NCI-H460 (cell line): ENCODE measurements at places on chromosomes 1 and 21. TPM values are rescaled to one million over a fixed set of nuclear protein-coding genes. Genes with fewer than 3 reads are reported as not detected.

NTNG1 gene
- 0.27 TPM in 1 of 2 replicates, not detected in the other for total RNA-seq

DNA sequence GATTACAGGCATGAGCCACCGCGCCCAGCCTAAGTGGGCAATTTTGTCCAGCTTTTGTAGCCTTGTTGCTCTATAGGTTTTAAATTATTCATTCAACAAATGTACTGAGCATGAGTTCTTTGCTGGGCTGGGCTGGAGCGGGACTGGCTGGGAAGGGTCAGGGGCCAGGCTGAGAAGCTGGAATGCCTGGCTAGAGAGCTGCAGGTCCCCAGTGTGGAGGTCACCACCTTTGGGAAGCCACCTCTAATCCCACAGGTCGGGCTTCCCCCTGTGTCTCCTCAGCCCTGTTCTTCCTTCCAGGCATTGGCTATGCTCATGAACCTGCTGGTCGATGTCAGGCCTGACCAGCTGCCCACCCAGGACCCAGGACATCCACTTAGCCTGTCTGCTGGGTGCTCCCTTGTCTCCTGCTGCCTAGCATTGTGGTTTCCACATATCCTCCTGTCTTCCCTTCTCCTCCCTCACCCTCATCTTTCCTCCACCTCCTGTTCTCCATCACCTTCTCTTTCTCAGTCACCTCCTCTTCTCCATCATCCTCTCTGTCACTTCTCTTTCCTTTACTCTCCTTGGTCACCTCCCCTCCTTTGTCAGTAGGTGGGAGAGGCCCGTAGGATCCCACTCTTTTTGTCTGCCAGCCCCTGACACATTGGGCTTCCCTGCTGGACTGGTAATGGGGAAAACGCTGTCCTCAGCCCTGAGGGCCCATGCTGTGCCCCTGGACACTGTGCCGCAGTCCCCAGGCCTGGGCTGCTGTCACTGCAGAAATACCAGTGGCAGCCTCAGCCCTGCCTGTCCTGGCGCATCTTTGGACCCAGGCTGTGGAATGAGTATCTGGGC is 23.8 kb downstream of the SERINC2 start:
- no peak for DNase-seq

- DNase-seq = no peak
Measured at GRCh38 chr1:181044449-181044966, 10.7 kb downstream of the MR1 start.

GRCh38 chr1:93447481-93448291 is at the start of gene FNBP1L:
FNBP1L (plus strand) TSS chr1:93448118; CDS start chr1:93448282, 164 bp downstream.
- peak; percentile 60 for DNase-seq

- DNase-seq = no peak
Measured at GRCh38 chr1:59697150-59697800, 117.5 kb upstream of the HOOK1 start.

TSSK3 gene
- 0.57 and 0.98 TPM in 2 replicates for total RNA-seq

FCAMR gene
- not detected in 2 replicates for total RNA-seq

DNA sequence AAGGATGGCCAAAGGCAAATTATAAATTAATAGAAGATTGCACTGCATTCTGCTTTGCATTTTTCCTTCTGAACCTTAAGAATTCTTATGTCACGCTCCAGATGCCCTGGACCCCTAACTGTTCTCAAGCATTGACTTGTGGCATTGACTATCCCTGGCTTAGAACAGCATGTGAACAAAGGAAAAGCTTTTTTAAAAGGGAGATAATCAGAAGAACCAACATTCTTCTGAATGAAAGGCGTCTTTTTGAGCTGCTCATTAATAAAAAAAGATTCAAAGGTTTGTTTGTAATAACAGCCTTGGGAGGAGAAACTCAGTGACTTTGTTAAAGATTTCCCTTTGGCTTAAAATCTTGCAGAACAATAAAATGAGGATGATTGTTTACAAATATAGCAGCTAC is 105.5 kb downstream of the TNNI3K start:
- no peak for DNase-seq

DNA sequence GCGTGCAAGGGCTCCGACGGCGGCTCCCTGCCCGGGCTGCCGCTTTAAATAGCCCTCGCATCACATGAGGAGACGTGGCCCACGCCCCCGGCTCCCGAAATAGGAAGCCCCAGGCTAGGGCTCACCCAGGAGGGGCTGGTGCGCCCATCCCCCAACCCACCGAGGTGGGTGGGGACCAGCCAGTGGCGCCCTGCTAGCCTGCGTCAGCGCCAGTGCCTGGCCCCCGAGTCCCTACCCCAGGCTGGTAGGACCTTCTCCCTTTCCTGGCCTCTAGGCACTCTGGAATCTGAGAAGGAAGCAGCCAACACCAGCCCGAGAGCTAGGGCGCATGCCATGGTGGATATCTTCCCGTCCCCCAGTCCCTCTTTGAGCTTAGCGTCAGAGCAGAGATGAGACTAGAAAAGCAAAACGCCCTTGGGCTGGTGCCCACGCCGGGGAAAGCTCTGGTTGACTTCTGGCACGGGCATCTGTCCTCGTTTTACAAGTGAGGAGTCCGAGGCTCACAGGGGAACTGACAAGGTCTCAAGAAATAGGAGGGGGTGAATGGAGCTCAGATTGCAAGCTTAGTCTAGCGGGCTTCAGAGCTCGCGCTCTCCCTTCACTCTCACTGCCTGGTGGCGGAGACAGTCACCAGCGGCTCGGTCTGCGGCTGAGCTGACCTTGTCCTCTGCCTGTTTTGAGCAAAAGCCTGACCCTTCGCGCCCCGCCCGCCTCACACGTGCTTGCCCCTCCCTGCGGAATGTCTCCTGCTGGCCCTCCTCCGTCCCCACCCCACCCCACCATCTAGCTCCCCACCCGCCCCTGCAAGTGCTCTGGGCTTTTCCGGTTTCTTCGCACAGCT is at the start of gene FABP3:
Gene FABP3, minus strand, starts transcription at position 21 of the 841 bp plus-strand sequence. CDS start 62 bp downstream, outside the sequence.
- DNase-seq = no peak

FAAP20 gene
- total RNA-seq = 29.1 and 39.3 TPM in 2 replicates

AMY2A gene
- total RNA-seq = not detected in 2 replicates

GRCh38 chr1:213759359-213760181 is 228.2 kb upstream of the PROX1 start:
- no peak for DNase-seq

- DNase-seq = no peak
Measured at GRCh38 chr21:33339135-33339534, 14.4 kb downstream of the IFNAR1 start.

ANKRD35 gene
- not detected in 2 replicates for total RNA-seq

DNA sequence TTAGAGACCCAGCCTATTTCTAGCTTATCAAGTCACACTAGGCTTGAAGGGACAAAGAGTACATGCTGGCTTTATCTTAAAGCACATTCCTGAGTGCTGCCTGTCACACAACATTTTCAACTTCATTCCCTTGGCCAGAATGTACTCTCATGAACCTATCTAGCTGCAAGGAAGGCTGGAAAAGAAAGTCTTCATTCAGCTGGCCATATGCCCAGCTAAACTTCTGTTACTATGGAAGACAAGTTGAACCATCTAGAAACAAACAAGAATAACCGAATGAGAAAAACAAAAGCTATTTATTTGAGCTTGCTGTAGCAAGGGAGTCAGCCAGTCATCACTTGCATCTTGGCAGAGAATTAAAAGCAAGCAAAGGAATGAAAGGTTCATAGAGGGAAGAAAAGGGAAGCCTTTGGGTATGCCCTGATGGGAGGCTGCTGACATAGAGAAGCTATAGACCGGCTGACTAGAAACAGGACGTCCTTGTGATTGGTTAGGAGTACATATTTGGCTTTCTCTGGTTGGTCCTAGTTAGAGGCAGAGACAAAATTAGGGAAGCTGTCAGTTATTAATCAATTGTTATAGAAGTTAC is 108.4 kb downstream of the NEK7 start:
- DNase-seq = no peak

DNA sequence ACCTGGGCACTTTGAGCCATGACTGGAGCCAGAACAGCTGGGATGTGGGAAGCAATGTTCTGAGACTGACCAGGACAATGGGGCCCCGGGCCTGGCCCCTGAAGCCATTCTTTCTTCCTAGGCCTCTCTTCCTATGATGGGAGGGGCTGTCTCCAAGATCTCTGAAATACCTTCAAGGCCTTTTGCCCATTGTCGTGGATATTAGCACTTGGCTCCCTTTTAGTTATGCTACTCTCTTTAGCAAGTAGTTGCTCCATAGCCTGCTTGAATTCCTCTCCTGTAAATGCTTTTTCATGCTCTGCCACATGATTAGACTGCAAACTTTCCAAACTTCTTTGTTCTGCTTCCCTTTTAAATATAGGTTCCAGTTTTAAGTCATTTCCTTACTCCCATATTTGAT is 262.9 kb upstream of the CACYBP start:
- DNase-seq = no peak

- DNase-seq = no peak
Measured at GRCh38 chr1:203743091-203743571, 21.9 kb upstream of the LAX1 start.

GRCh38 chr1:206075786-206076755 is 23.1 kb downstream of the RHEX start:
- DNase-seq = no peak

GBP5 gene
- total RNA-seq = not detected in 2 replicates
